H1 (cell line): ENCODE measurements at places on chromosomes 1 and 21. TPM values are rescaled to one million over a fixed set of nuclear protein-coding genes. Genes with fewer than 3 reads are reported as not detected.

ARHGEF11 gene
- total RNA-seq = 32.4 and 33.1 TPM in 2 replicates

DNA sequence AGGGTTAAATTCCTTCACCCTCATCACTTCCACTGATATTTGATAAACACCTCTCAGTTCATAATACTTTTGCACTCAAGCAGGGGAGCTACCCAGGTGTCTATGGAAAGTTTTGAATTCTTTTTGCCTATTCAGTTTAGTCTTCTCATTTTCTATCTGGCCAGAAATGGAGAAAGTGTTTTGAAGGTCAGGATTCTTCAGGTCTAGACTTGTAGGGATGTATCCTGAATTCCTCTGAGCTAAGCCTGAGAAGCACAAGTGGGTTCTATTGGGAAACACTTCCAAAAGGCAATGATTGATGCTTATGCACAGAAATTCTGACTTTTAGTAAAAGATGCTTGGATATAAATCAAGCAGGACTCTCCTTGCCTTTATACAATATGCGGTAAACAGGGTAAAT, 217.8 kb upstream of the HOOK1 start:
- H3K27ac ChIP-seq = no peak overlapping the region
- H3K4me3 ChIP-seq = no peak overlapping the region
- no peaks in the 10 kb centered on the region for H3K27me3 ChIP-seq
- DNase-seq = no peak
- H3K4me1 ChIP-seq = no peaks in the 10 kb centered on the region

DNA sequence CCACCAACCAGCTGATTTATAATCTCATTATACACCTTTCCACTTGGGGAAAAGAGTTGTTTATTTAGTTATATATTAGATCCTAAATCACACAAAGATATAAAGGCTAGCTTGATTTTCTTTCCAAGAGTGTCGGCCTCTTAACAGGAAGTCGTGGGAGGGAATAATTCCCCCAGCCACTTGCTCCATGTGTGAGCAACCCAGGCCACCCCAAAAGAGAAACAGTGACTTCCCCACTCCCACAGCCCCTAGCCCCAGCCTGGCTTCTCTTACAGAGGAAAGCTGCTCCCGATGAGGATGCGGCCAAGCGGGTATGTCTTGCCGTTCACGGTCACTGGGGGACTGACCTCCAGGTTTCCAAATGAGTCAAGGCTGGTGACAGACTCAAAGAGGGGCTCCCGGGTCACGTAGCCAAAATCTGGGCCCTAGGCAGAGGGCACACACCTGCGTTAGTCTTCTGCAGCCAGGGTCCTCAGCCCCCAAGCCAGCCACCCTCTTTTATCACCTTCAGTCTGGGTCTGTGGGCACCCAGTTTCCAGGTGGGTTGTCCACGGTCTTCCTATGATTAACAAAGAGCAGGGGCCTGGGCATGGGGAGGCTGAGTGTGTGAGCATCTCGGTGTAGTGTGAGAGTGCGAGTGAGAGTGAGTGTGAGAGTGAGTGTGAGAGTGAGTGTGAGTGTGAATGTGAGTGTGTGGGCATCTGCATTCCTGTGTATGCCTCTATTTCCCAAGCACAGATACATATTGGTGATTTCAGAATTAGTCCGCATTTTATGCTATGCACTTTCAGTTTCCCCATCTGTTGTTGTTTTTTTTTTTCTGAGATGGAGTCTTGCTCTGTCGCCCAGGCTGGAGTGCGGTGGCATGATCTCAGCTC, 25.4 kb upstream of the SDHB start:
- H3K36me3 ChIP-seq = no peaks in the 10 kb centered on the region
- DNase-seq = no peak
- H3K4me1 ChIP-seq = no peaks in the 10 kb centered on the region

- no peaks in the 10 kb centered on the region for H3K4me1 ChIP-seq
- no peak for DNase-seq
- no peak overlapping the region for H3K4me3 ChIP-seq
- no peak overlapping the region for H3K27ac ChIP-seq
- H3K27me3 ChIP-seq = no peaks in the 10 kb centered on the region
Observed at GRCh38 chr1:159205225-159205624, 550 bp downstream of the ACKR1 start.

DNA sequence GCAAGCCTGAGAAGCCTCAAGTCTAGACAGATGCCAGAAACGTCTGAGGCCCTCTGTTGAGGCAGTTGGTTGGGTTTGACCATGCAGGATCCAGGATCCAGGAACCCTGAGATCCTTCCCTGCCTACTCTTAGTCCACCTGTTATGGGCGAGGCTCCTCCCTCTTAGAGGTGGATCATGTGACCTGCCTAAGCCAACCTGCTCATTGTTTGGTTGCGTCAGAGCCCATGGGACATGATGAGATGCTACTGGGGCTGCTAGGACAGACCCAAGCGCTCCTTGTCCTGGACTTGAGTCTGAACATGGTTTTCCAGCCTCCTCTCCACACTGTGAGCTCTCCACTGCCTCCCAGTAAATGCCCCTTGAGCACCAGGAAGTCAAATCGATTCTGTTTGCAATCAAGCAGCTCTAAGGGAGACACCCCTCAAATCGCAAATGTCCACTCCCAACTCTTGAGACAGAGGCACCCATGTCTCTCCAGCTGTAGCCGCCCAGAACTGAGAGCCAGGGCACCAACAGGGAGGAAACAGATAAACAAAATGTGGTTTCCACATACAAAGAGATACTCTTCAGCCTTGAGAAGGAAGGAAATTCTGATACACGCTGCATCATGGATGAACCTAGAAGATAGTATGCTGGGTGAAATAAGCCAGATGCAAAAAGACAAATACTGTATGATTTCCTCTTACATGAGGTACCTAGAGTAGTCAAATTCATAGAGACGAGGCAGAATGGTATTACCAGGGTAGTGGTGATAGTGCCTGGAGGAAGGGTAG, 31.7 kb upstream of the WNT4 start:
- H3K4me1 ChIP-seq = 0 out of 2 replicates have a peak, but pooled peaks cover 2% of the 10 kb centered on the region
- H3K36me3 ChIP-seq = no peaks in the 10 kb centered on the region
- H3K27ac ChIP-seq = no peak overlapping the region

CFAP107 gene
- total RNA-seq = not detected in 2 replicates

C4BPA gene
- total RNA-seq = not detected in 2 replicates

DNA sequence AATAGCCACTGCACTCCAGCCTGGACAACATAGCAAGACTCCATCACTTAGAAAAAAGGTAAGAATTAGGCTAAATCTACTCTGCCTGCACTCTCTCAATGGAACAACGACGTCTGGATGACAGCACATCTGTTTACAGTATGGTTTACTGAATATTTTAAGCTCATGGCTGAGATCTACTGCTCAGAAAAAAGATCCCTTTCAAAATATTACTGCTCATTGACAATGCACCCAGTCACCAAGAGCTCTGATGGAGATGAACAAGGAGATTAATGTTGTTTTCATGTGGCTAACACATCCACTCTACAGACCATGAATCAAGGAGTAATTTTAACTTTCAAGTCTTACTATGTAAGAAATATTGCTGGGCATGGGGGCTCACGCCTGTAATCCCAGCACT, 58.0 kb downstream of the SLC27A3 start:
- no peaks in the 10 kb centered on the region for H3K4me1 ChIP-seq
- DNase-seq = no peak
- no peaks in the 10 kb centered on the region for H3K36me3 ChIP-seq
- no peak overlapping the region for H3K27ac ChIP-seq

DNA sequence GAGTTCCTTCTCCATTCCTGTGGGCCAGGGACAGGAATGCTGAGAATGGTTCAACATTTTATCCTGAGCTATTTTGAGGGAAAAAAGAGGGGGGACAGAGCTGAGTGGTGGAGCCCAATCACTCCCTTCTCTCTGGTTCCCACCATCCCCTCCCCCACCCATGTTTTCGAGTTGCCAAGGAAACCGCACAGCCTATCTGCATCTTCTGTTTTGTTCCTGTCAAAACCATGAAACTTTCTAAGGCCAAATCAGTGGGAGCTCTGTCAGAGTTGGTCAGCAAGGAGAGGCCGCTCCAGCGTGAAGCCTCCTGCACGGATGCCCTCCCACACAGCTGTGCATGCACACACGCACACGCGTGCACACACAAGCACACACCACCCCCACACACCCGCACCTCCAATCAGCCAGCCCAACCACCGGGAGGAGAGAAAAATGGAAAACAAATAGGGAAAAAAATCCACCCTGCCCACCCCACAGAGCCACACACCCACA, 54.5 kb upstream of the ATP2B4 start:
- 0 out of 2 replicates have a peak overlapping the region, but pooled peaks have one; percentile 18 for H3K27ac ChIP-seq
- DNase-seq = peak; percentile 60
- H3K27me3 ChIP-seq = no peaks in the 10 kb centered on the region
- peaks cover 4% of the 10 kb centered on the region for H3K4me1 ChIP-seq
- H3K36me3 ChIP-seq = no peaks in the 10 kb centered on the region
- H3K4me3 ChIP-seq = no peak overlapping the region

GRCh38 chr1:33680281-33680840, 183.5 kb upstream of the HMGB4 start:
- no peak overlapping the region for H3K4me3 ChIP-seq
- H3K27ac ChIP-seq = no peak overlapping the region
- H3K36me3 ChIP-seq = no peaks in the 10 kb centered on the region

- peaks cover 28% of the 10 kb centered on the region for H3K4me1 ChIP-seq
- no peaks in the 10 kb centered on the region for H3K27me3 ChIP-seq
- DNase-seq = peak; percentile 62
- H3K27ac ChIP-seq = no peak overlapping the region
Observed at GRCh38 chr1:7149080-7149838, 364.0 kb downstream of the CAMTA1 start.

HRNR gene
- not detected in 2 replicates for total RNA-seq

GRCh38 chr1:64979358-64979757, 13.0 kb upstream of the JAK1 start:
- DNase-seq = no peak
- no peak overlapping the region for H3K4me3 ChIP-seq
- H3K27ac ChIP-seq = no peak overlapping the region
- H3K4me1 ChIP-seq = no peaks in the 10 kb centered on the region; the same call in 1 of the 2 replicates

CR1L gene
- total RNA-seq = not detected in 2 replicates

- H3K36me3 ChIP-seq = no peaks in the 10 kb centered on the region
- H3K27ac ChIP-seq = no peak overlapping the region
- DNase-seq = no peak
- H3K27me3 ChIP-seq = no peaks in the 10 kb centered on the region
- no peak overlapping the region for H3K4me3 ChIP-seq
Observed at GRCh38 chr1:91217911-91218310, 186.7 kb downstream of the HFM1 start.

NBPF4 gene
- total RNA-seq = not detected in 2 replicates

MAPKAPK2 gene
- 44.9 and 46.6 TPM in 2 replicates for total RNA-seq

ANGPTL7 gene
- not detected in 2 replicates for total RNA-seq

GRCh38 chr1:183806125-183806524, 1.2 kb downstream of the RGL1 start:
- no peak overlapping the region for H3K27ac ChIP-seq
- H3K36me3 ChIP-seq = no peaks in the 10 kb centered on the region
- peaks cover 5% of the 10 kb centered on the region for H3K4me1 ChIP-seq
- no peak for DNase-seq
- H3K27me3 ChIP-seq = peaks cover 2% of the 10 kb centered on the region; the same call in 1 of the 2 replicates

- H3K27me3 ChIP-seq = no peaks in the 10 kb centered on the region
- H3K4me3 ChIP-seq = no peak overlapping the region
- no peaks in the 10 kb centered on the region for H3K36me3 ChIP-seq
- no peak for DNase-seq
- no peak overlapping the region for H3K27ac ChIP-seq
- H3K4me1 ChIP-seq = no peaks in the 10 kb centered on the region
Observed at GRCh38 chr1:220734571-220735326, 13.4 kb upstream of the MTARC2 start.

DNA sequence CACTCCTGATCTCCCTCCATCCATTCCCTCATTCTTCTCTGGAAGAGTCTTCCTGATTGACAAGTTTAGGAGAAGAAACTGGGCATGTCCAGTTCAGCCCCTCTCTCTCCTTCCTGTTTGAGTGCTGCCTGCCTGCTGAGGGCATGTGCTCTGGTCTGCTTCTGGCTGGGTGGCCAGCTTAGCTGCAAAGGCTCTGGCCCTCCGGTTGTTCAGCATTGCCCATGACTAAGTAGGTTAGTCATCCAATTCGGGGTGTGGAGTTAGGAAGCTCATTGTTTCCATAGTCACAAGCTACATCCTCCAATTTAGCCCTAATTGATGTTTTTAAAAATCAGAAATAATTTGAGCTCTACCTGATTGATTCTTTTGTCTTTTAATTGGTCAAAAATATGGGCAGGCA, 25.6 kb upstream of the PLA2G2E start:
- H3K27me3 ChIP-seq = no peaks in the 10 kb centered on the region
- no peak for DNase-seq
- no peaks in the 10 kb centered on the region for H3K36me3 ChIP-seq
- H3K4me1 ChIP-seq = 0 out of 2 replicates have a peak, but pooled peaks cover 3% of the 10 kb centered on the region
- no peak overlapping the region for H3K27ac ChIP-seq
- no peak overlapping the region for H3K4me3 ChIP-seq

ZNF683 gene
- total RNA-seq = not detected in 2 replicates

DNA sequence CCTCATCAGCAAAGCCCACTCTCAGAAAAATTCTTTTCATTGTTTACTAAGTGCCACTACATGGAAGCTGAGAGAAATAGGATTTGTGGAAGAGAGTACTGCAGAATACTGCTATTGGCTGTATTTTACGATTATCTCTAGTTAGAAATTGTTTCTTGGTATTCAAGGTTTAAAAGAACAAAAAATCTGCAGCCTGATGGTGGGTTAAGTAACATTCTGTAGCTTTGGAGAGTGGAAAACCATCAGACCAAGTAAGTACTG, 27.3 kb downstream of the PTTG1IP start:
- peaks cover 19% of the 10 kb centered on the region for H3K36me3 ChIP-seq
- H3K4me3 ChIP-seq = peak overlapping the region; percentile 18; the same call in 1 of the 2 replicates
- H3K4me1 ChIP-seq = peaks cover 16% of the 10 kb centered on the region
- DNase-seq = no peak

GRCh38 chr1:34131396-34132160, 33.5 kb downstream of the CSMD2 start:
- H3K4me3 ChIP-seq = no peak overlapping the region
- H3K27me3 ChIP-seq = no peaks in the 10 kb centered on the region
- peak; percentile 37 for DNase-seq
- H3K4me1 ChIP-seq = no peaks in the 10 kb centered on the region

GRCh38 chr1:157111396-157112165, 12.0 kb upstream of the ETV3L start:
- no peaks in the 10 kb centered on the region for H3K36me3 ChIP-seq
- no peak for DNase-seq
- H3K4me1 ChIP-seq = peaks cover 31% of the 10 kb centered on the region
- H3K4me3 ChIP-seq = peak overlapping the region; percentile 29; the same call in 1 of the 2 replicates
- no peak overlapping the region for H3K27ac ChIP-seq

LINGO4 gene
- total RNA-seq = not detected in 2 replicates

GRCh38 chr1:117367046-117368025, at the start of gene MAN1A2:
Gene MAN1A2 (plus strand): TSS chr1:117367449. CDS start chr1:117368184, 735 bp downstream.
- H3K4me1 ChIP-seq = peaks cover 7% of the 10 kb centered on the region; the same call in 1 of the 2 replicates
- H3K36me3 ChIP-seq = no peaks in the 10 kb centered on the region
- peak within 1 kb of the TSS; percentile 70 for H3K27ac ChIP-seq
- H3K4me3 ChIP-seq = peak within 1 kb of the TSS; percentile 85
- DNase-seq = peak; percentile 82
